NCI-H510A (cell line): ENCODE measurements at places on chromosomes 6 and 20.

- DNase-seq, result no peak
Observed at GRCh38 chr6:121627761-121628160, 192.3 kb downstream of the GJA1 start.

- no peak for DNase-seq
Observed at GRCh38 chr20:64114356-64114971, 7.1 kb upstream of the NPBWR2 start.

DNA sequence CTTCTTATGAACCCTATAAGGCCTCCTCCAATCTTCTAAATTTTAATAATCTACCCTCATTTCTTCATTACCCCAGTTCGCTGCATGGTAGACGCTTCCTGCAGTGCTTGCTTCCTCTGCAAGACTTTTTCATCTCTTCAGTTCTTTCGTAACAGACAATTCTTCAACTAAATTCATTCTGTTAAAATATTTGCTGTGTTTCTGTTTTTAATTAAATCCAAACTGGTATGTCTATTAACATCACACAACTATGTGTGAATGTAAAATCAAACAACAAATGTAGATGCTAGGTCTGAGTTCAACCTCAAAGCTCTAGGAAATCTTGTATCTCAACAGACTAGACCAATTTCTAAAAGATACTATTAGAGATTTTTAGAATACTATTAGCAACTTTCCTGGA, 199.3 kb downstream of the RNGTT start:
- DNase-seq, result no peak

DNA sequence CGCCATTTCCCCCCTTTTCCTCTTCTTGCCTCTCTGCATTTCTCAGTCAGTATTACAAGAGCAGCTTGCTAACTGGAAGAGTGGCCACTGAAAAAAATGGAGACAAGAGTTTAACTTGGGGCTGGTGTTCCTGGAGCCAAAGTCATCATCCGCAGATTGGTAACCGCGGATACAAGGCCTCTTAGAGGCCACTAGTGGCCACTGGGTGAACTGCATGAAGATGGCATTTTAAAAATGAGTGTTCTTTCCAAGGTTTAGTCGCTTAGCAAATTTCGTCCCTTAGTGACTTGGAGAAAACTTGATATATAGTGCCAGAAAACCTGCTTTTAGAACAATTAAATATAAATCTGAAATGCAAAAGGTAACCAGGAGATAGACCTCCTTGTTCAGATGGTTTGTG, 4.8 kb downstream of the F13A1 start:
- DNase-seq, result peak; percentile 14

DNA sequence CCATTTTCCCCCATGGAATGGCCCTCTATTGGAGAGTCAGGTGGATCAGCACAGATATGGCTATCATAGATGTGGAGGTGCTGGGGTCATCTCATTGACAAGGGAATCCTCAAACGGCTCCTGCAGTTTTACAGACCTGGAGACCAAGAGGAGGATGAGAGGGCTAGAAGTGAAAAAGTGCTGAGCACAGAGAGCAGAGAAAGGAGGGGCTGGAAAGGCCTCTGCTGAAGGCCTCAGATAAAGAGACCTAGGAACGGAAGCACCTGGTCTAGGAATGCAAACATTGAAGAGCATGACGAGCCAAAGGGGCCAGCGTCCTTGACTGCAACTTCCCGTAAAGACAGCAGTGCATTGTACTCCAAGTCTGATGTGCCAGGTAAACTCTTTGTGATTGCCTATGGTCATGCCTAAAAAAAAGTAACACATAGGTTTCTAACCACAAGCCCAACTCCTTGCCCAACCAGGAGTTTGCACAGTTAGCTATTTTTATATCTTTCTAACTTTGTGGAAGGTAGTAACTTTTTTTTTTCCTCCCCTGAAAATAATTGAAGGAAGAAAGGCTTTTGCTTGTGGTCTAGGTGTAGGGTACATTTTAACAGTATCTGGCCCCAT, 15.2 kb downstream of the RSPH4A start:
- DNase-seq, result peak; percentile 75

- no peak for DNase-seq
Observed at GRCh38 chr6:124234801-124235200, 431.1 kb downstream of the NKAIN2 start.

GRCh38 chr6:36615018-36615761, 21.0 kb downstream of the SRSF3 start:
- no peak for DNase-seq
